ENCODE measurements at places on chromosomes 7 and 10.

GRCh38 chr10:112958275-112958995 is 8.4 kb downstream of the TCF7L2 start:
- DNase-seq, result no peak

GRCh38 chr10:34254596-34254995 is 560.5 kb downstream of the PARD3 start:
- DNase-seq, result peak; percentile 86

- no peak for DNase-seq
These were observed 16.9 kb downstream of the CUTC start for GRCh38 chr10:99748823-99749451.

DNA sequence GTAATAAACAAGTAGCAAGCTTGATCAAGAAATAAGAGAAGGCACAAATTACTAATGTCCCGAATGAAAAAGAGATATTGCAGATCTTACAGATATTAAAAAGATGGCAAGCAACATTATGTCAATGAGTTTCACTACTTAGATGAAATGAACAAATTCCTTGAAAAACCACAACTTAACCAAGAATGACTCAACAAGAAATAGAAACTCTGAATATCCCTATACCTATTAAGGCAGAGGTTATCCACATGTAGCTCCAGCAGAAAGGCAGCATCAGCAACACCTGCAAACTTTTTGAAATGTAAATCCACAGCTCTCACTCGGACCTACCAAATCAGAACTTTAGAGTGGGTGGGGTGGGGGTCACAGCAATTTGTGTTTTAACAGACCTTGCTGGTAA is 33.6 kb downstream of the PDE1C start:
- no peak for DNase-seq

DNA sequence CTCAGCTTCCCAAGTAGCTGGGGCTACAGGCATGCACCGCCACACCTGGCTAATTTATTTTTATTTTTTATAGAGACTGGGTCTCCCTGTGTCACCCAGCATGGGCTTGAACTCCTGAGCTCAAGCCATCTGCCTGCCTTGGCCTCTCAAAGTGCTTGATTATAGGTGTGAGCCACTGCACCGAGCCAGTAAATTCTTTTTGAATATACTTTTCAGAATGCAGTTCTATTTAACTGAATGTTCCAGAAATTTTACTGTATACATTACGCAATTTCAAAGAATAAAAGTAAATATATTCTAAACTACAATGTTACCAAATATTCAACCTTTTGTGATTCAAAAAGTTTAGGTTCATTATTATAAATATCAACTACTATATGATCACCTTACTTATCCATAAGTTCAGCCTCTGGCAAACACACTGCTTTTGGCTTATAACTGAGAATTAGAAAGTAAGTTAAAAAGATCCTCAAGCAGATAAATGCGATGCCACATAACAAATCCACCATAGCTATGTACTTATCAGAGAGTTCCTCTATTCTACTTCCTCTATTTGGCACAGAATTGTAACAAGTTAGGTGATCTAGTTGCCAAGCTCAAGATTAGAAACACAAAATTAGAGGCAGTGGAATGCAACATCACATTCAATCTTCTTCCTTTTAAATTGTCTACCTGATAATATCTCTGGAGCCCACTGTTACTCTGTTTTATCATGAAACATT is 118.2 kb downstream of the ANK3 start:
- no peak for DNase-seq

All from epithelial cell of esophagus (primary cell).